CD4-positive, alpha-beta T cell treated with Interleukin-10 for 1 hour (primary cell): ENCODE measurements at places on chromosomes 2 and 18.

DNA sequence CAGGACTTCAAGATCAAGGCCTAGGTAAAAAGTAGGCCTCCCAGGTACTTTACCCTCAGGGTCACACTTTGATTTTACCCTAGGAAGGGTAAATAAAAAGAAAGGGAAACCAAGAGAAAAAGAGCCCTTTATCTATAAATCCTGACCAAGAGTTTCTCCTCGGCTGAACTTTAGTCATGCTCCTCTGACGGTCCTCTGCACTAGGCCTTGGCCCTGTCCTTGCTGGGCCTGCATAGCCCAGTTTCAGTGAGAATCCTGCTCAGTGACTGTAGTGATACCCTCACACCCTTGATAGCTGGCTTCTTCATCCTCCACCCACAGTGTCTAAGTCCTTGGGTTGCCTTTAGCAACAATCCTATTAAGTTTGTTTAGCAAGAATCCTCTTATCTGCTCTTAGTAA is 20.5 kb upstream of the ITSN2 start:
- DNase-seq = no peak

DNA sequence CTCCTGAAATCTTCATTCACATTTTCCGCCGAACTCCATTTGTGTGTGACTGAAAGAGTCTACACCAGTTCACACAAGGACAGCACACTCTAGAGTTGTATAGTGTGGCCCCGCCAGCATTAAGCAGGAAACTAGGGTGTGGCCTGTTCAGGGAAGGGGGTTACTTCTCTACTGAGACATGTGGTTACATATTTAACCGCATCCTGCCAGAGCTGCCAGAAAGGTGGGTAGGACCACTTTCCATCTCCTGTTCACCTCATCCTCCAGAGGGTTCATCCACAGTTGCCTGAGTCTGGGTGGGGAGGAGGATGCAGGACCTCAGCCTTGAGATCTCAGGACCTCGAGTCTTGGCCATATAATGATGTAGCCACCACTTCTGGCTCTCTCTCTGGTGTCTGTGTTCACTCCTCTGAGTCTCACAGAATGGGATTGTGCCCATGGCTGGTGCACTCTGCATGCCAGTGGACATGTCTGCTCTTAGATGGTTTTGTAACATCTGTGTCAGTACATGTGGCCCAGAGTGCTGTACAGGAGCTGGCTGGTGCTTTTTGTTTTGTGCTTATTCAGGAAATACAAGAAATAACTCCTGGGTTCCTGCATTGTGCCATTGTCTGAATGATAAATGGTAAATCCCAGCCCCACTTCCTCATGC is 7.7 kb upstream of the SP140L start:
- DNase-seq = peak; percentile 84

DNA sequence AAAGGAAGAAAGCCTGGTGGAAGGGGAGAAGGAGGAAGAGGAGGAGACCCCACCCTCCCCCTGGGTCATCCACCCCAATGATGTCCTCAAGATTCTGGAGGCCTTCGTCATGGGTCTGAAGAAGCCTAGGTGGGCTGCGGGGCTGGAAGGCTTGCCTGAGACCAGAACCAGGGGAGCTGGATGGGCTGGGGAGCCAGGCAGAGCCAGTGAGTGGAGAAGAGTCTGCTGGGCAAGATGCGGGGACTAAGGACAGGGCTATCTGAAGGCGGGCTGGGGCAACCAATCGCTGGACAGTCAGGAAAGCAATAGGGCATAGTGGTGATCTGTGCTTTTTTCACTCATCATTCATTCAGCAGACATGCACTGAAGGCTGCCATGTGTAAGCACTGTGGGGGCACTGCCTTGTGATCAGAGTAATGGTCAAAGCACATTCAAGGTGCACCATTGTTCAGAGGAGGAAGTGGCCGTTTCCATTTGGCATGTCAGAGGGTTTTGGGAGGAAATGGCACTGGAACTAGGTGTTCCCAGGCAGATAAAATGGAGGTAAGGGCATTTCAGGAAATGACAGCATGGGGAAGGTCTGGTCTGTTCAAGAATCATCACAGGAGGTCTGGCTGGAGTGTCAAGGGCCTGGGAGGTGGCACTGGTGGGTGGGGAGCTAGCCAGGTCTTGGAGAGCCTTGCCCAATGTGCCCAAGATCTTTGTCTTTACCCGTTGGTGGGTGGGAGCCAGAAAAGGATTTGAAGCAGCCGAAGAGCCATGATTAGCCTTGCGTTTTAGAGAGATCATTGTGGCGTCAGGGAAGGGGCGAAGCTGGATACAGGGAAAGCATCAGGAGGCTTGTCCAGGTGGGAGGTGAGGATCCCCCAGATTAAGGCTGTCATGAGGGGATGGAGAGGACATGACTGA is 24.2 kb downstream of the OTOF start:
- no peak for DNase-seq

DNA sequence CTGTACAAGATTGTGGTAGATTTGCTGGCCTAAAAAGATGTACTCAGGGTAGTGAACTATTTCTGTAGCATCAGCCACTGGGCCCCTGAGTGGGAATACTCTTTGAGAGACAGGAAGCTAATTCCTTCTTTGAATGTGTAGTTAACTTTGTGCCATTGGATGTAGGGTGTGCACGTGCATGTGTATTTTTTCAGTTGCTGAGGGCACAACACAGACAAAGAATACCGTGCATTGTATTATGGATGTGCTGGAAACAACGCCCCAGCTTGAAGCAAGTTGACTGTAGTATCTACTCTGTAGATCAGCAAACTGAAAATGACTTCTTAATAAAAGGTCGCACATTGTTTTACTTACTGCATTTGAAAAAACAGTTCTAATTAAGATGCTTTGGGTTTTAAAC is 14.1 kb downstream of the CRIM1 start:
- no peak for DNase-seq

- no peak for DNase-seq
These were observed 216.1 kb downstream of the ICOS start for GRCh38 chr2:204152616-204153015.

GRCh38 chr2:119837350-119837749 is 77.6 kb downstream of the PTPN4 start:
- no peak for DNase-seq

DNA sequence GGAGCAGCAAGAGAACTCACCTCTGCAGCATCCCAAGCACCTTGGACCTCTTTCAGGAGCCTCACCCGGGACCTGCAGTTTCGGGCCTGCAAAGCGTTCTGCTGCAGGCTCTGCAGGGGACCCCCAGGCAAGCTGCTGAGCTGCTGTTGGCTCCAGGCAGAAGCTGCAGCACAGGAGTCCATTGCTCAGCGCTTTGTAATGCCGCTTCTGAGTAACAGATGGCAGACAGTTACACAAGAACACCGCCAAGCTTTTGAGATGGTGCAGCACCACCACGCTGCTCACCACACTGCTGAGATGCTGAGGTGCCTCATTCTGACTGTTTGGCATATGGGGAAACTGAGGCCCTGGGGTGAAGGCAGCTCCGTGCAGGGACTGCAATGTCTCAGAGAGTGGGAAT is 1.9 kb upstream of the GALNT14 start:
- no peak for DNase-seq

DNA sequence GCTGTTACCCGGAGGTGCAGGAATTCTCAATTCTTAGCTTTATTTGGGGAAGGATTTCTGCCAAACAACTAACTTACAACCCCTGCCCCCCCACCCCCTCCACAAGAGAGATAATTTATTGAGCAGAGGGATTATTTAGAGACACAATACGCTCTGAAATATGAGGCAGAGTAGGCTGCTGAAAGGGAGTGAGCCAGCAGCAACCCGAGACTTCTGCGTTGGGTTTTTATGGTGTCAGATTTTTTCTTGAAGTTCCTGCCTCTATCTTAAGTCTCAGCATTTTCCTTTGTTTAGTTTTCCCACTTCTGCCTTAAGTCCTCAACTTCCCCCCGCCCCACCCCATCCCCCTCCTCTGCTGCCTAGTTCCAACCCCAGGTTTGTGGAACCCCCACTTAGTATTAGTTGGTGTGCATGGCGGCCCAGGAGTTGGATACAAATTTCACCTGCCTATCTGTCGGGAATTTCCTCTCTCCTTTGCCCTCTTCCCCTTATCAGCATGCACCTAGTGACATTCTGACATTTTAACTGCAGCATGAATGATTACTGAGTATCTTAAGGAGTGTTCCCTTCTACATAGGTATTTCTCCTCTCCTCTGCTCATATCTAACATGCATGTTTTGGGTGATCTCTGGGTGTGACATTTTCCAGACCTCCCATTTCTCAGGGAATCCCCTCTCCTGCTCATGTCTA is 1635.9 kb upstream of the LRRTM1 start:
- DNase-seq = no peak

DNA sequence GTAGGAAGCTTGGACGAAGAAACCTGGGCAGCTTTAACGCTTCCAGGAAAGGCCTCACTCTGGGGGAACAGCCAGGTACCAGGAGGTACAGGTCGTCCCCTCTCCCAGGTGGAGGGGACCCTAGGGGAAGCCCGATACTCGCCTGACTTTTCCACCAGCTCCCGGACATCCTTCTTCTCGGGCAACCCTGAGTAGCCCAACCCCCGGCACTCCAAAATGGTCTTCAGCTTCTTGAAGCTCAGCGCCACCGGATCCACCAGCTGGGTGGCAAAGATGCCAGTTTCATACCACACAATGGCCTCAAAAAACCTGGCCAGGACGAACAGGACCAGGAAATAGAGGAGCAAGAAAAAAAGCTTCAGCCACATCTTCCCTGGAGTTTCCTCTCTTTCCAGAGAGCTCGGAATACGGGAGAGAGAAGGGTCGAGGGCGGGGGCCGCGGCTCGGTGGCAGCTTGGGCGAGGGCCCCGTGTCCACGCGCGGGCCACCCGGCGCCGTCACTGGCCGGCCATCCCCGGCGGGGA is 1.1 kb downstream of the RNF103 start:
- peak; percentile 33 for DNase-seq

- peak; percentile 27 for DNase-seq
These were observed 117.7 kb downstream of the RBMS1 start for GRCh38 chr2:160375802-160376469.

DNA sequence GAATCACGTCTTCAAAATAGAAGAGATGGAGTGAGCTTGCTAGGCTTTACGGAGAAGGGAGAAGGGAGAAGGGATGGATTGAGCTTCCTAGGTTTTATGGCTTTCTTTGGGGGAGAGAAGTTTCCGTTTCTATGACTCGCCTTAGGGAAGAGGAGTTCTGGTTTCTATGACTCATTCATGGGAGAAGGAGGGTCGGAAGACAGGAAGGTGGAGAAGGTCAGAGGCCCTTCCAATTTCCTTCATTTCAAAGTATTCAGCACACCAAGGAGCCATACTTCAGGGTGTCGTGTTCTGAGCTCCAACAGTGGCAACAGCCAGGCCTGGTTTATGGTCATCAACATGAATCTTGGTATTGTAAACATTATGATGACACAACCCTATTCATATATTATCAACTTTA is 284.7 kb upstream of the VWC2L start:
- no peak for DNase-seq

DNA sequence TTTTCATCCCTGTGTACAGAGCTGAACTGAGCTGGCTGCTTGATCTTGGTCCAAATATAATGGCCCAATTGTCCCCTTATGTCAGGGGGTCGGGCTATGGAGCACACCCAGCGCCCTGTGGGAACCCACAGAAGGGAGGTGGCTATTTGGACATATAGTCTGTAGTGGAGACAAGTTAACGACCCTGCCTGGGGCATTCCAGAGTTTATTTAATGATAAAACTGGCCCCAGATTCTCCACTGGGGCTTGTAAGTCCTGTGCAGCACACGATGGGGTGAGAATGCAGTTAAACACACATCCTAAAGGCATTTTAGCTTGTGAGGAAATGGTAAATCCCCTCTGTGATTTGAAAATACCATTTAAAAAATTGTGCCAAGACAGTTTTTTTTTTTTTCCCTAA is 72.9 kb downstream of the QPCT start:
- DNase-seq = no peak

DNA sequence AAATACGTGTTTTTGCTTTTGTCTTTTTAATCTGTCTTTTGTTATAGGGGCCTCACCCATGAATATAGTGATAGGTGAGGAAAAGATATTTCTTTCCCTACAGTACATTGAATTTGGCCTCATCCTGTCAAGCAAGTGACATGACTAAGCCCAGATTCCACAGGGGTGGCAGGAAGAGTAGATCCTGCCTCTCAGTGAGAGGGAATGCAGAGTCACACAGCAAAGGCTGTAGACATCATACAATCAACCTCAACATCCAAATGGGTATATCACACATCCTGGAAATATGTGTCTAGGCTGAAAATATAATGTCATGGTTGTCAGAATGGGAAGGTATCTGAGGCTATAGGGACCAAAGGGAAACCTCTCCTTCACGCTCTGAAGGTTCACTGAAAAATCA is 269.6 kb downstream of the CDH20 start:
- DNase-seq = no peak

- no peak for DNase-seq
These were observed 128.0 kb downstream of the SPP2 start for GRCh38 chr2:234178330-234179030.

- DNase-seq = no peak
These were observed 391.7 kb upstream of the CYRIA start for GRCh38 chr2:17057109-17058017.

DNA sequence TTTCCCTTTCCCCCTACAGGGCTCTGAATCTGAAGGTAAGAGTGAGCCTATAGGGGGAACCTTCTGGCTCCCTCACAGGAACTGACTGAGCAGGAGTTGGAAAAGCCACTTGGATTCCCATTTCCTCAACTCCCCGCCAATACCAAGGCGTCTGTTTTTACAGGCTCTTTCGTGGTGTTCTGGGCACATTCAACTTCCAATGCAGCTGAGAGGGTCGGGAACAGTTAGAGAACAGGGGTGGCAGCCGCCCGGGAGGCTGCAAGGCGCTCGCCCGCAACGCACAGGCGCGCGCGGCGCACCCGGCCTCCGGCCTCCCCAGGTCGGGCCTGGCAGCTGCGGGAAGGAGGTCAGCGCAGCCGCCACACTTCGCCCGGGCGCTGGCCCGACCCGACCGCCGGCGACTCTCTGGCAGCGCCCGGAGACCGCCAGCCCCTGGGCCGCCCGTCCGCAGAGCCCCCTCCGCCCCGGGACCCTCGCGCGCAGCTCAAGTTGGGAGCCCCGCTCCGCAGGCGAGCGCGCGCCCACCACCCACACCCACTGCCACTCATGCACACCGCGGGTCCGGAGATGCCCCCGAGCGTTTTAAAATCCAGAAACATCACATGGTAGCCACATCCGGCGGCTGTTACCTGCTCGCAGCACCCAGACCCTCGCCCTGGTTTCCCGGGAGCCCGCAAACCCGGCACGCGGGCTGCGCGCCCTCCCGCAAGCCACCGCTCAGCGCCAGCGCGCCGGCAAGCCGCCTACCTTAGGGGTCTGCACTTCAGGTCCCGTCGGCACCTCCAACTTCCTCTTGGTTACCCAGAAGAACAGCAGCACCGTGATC is 816 bp downstream of the GALNT14 start:
- no peak for DNase-seq

DNA sequence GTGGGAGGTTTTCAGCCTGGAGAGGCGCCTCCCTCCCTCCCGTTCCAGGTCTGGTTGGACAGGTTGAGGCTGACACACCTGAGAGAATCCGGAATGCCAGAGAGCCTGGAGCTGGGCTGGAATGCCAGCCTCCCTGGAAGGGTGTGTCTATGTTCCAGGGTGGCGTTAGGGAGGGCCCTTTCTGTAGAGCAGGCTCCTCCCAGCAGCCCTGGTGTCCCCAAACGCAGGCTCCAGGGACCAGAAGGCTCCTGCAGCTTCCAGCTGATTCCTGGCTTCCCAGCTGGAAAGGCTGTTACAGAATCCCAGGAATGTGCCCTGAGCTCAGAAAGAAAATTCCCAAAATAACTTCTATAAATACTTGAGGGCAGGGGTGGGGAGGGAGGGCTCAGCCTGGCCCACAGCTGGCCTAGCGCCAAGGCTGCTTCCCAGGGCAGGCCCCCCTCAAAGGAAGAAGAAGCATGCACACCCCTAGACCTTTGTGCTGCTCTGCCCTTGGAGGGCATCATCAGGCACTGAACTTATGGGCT is 85.4 kb downstream of the STPG4 start:
- no peak for DNase-seq

- no peak for DNase-seq
These were observed 103.8 kb downstream of the TRIM43 start for GRCh38 chr2:95695613-95696012.
